ENCODE measurements at places on chromosomes 6 and 20.
A peak's percentile ranks its signal among the peaks of the same experiment; 100 is the strongest.

- peak; percentile 34 for DNase-seq
These were observed 31.8 kb downstream of the PSMF1 start for GRCh38 chr20:1150218-1150617.

GRCh38 chr20:34586488-34587163, 28.1 kb downstream of the MAP1LC3A start:
- DNase-seq = no peak

DNA sequence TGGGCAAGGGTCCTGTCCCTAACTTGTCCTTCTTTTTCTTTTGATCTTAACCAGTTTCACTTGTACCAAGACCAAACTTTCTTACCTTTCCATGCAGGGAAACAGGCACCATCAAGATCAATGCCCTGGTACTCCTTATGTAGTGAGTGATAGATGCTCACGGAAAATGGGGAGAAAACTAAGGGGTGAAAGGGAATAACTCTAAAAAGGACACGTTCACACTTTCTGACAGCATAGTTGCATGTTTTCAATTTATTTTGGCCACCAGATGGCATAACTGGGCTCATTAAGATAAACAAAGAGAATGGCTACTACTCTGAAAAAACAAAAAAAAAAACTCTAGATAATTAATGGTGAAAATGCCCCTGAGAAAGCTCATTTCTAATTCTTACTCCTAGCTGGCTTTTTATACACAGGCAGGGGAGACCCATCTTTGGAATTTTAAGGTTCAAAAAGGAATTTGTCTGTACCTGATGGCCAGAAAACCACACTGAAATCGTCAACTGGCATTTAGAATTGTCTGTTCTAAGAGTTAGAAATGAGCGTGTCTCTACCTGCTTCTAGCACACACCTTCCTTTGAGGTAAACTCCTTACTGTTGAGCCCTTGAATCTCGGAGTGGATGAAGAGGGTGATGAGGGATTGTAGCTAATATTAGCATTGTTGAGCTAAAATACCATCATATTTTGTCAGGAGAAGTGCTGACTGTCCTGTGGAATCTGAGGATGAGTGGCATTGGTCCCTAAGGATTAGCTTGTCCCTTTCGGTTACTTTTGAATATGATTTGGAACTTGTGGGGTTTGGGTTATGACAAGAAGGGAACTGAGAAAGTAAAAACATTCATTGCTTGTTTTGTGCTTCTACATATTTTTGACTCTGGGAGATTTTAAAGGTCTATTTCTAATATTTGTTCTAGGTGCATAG, 62.2 kb upstream of the DDR1 start:
- peak; percentile 36 for DNase-seq

GRCh38 chr20:58707770-58708169, 15.2 kb downstream of the NPEPL1 start:
- DNase-seq = no peak

- DNase-seq = no peak
These were observed 76.6 kb downstream of the SOD2 start for GRCh38 chr6:159616456-159616855.

DNA sequence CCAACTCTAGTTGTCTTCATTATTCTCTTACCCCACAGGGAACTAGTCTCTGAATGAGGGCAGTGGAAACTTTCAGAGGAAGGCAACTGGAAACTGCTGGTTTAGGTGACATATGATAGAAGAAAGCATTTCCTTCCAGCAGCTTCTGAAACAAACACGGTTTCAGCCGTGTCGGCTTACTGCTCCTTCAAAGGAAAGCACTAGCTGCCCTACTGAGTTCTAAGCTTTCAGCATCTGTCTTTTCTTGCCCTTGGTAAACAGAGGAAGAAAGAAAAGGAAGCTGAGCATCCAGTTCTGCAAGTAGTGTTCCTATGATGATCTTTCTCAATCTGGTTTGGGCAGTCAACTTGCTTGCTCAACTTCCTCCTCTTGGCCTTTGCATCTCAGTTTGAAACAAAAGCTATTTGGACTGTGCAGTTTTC, 117.5 kb upstream of the CEP85L start:
- DNase-seq = no peak

- peak; percentile 52 for DNase-seq
These were observed 39.1 kb upstream of the ARHGAP18 start for GRCh38 chr6:129748901-129749748.

DNA sequence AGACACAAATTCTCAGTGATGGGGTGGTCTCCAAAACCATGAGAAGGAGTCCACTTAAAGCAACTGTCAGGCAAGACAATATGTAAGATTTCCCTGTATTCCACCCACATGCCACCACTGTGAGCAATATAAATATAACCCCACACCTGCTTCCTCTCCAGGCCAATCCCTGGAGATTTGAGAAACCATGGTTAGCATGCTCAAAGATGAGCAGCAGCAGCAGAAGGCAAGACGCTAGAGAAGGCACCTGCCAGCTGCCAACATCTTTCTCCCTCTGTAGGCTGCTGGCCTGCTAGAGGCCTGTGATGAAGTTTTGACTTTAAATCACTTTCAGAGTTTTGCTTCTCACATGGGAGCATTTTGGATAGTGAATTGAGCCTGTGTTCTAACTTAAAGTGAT, 7.9 kb upstream of the SOD2 start:
- peak; percentile 16 for DNase-seq

DNA sequence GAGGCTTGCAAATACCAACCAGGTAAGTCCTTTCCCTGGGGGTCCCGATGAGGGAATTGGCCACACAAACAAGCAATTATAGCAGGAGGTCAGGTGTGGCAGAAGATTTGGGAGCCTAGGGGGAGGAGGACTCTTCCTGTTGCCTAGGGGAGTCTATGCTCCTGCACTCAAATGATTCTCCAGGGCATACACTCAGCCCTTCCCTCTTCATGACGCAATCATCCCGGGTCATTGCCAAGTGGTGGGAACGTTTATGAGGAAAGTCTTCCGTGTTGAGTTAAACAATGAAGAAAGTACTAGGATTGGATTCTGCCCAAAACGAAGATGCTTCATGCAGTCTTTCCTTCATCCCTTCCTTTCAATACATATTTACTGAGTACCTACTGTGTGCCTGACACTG, 186.5 kb upstream of the TSHZ2 start:
- DNase-seq = peak; percentile 51

- DNase-seq = peak; percentile 5
These were observed 905 bp downstream of the RARS2 start for GRCh38 chr6:87588756-87589407.

- no peak for DNase-seq
These were observed 4.4 kb upstream of the RBM38 start for GRCh38 chr20:57386762-57387161.

- DNase-seq = peak; percentile 98
These were observed 65.7 kb downstream of the PSMG4 start for GRCh38 chr6:3324262-3324942.

GRCh38 chr6:4788953-4789584, 12.9 kb downstream of the CDYL start:
- no peak for DNase-seq

- no peak for DNase-seq
These were observed 174.7 kb upstream of the PROKR2 start for GRCh38 chr20:5491455-5491854.

DNA sequence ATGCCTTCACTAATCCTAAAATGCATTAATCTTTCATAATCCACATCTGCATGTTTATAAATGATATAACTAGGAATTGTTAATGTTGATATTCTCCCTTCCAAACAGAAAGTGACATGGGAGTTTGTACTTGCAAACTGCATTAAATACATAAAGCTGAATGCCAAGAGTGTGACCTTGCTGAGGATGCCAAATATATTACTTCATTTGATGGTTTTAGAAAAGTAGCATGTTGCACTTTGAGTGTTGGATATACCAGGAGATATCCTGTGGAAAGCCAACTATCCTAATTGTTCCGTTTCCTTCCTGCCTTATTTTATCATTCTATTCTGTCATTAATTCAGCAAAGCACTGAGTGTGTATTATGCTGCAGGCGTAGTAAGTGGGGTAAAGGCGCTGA, 229.8 kb downstream of the TMEM242 start:
- no peak for DNase-seq

- peak; percentile 99 for DNase-seq
These were observed 84.3 kb upstream of the RALY start for GRCh38 chr20:33909331-33909921.

- no peak for DNase-seq
These were observed 112.4 kb downstream of the SLX4IP start for GRCh38 chr20:10547276-10548114.

DNA sequence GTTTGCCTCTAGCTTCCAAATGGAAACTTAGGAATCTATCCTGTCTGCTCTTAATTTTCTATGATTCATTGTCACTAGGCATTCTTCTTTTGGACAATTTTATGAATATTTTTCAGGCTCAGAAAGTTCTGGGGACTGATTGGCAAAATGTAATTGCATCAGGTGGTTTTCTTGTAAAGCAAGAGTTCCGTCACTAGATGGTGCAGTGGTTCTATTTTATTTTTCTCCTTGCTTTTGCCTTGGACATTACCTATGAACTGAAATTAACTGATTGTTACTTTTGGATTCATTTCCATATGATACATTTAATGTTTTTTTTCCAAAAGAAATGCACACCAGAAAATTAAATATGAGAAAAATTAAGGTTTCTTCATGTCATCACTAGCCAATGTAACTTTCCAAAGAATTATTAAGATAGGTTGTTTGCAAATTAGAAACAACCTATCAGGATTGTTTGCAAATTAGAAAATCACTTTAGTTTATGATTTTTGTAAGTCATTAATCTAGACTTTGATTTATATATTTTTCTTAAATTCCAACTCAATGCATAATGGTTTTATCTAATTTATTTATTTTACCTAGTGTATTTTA, 48.0 kb downstream of the TMEM170B start:
- DNase-seq = peak; percentile 78

GRCh38 chr6:47260021-47260420, 49.7 kb downstream of the TNFRSF21 start:
- no peak for DNase-seq

GRCh38 chr20:9837634-9838033, 1.2 kb downstream of the PAK5 start:
- DNase-seq = peak; percentile 1

- peak; percentile 28 for DNase-seq
These were observed 248.6 kb downstream of the HIVEP2 start for GRCh38 chr6:142696123-142697000.

DNA sequence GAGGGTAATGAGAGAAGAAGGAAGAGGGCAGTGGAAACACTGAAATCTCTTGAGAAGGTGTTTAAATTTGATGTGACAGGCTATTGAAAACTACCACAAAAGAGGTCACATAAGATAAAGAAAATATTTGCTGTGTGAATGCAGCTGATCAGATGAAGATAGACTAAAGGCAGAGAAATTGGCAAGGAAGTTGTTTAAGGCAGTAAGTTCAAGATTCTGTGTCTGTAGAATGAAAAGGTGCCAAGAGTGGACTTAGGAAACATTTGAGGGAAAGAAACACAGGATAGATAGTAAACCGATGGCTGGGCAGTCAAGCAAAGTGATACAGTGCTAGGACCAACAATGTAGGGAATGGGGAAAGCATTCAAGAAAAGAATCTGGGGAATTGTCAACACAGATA, 332.3 kb upstream of the MARCKS start:
- no peak for DNase-seq

DNA sequence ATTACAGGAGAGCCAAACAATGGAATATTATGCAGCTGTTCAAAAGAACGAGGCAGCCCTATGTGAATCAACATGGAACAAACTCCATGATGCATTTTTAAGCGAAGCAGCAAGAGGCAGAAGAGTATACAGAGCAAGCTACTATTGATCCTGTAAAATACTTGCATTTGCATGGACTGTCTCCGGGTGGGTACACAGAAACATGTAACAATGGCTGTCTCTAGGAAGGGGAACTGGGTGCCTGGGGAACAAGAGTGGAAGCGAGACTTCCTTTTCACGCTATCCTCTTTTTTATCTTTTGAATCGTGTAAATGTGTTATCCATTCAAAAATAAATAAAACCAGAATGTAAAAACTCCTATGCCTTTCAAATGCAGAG, 93.3 kb upstream of the SIRPA start:
- no peak for DNase-seq

DNA sequence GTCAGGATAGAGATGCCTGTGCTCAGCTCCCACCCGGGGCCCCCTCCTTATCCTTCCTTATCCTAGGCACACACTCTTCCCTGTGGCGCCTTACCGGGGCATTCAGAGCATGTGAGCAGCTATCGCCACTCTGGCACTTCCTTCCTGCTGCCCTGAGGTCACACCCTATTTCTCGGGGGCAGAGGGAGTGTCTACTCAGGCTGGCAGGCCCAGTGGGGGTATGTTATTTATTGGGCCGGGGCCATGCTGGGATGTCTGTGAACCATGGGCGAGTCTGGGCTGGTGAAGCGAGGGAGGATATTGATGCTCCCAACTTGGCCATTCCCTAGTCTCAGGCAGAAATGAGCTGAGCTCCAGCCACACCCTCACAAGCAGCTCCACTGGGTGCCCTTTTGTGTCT, 3.9 kb upstream of the LY6G6D start:
- DNase-seq = no peak

DNA sequence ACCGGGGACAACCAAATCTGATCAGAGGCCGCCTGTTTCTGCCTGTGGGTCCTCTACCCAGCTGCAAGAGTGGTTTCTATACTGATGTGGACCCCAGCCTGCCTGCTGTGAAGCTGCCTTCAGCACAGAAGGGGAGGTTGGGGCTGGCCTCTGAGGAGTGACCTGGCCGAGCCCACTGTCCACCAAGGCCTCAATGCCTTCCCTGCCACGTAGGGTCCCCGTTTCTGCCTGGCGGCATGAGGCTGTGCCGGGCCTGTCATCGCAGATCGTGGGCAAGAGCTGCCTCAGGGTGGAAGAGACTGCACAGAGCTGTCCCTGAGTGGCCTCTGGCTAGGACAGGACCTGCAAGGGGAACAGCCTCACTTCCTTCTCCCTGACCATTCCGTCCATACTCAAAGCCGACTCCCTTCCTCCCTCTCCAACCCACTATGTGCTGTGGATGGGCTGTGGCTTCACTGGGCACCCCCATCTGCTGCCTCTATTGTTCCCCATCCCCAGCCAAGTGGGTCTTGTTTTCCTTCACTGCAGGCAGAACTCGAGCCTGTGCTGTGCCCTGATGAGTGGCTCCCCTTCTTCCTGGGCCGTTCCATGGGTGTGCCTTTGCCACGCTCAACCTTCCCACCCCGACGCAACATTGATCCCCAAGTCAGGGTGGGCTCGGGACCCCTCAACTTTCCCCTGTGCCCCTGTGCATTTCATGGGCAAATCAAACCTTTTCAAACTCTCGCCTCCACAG, 60.3 kb downstream of the ERMARD start:
- no peak for DNase-seq

GRCh38 chr6:3398755-3399696, 57.8 kb downstream of the SLC22A23 start:
- no peak for DNase-seq

- no peak for DNase-seq
These were observed 63.0 kb downstream of the HUS1B start for GRCh38 chr6:593907-594212.

GRCh38 chr6:8589941-8590729, 154.8 kb upstream of the SLC35B3 start:
- no peak for DNase-seq

DNA sequence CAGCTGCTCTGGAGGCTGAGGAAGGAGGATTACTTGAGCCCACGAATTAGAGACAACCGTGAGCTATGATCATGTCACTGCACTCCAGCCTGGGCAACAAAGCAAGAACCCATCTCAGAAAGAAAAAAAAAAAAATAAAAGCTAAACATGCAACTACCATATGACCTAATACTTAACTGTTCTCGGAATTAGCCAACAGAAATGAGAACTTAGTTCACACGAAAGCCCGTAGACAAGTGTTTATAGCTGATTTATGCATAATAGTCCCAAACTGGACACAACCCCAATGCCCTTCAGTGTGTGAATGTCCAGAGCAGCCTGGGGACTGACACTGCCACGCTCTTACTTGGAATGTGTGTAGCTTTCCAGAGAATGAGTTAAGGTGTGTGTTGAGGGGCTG, 211.5 kb upstream of the PROKR2 start:
- DNase-seq = no peak
